ENCODE measurements at places on chromosomes 11 and 22. TPM values are rescaled to one million over a fixed set of nuclear protein-coding genes. Genes with fewer than 3 reads are reported as not detected.

PTPRCAP gene
- total RNA-seq: 1.4 TPM

SLC35F2 gene
- 51.9 TPM for total RNA-seq

SEC14L6 gene
- not detected for total RNA-seq

TENM4 gene
- 9.4 TPM for total RNA-seq

SYNGR1 gene
- 0.70 TPM for total RNA-seq

EHF gene
- total RNA-seq: 29.1 TPM

P4HA3 gene
- total RNA-seq: 1.1 TPM

LUZP2 gene
- not detected for total RNA-seq

CHADL gene
- 3.5 TPM for total RNA-seq

OSM gene
- not detected for total RNA-seq

GUCY1A2 gene
- 0.08 TPM for total RNA-seq

GGTLC3 gene
- total RNA-seq: not detected

SAA4 gene
- not detected for total RNA-seq

TMEM45B gene
- 3.7 TPM for total RNA-seq

OR52I2 gene
- not detected for total RNA-seq

EMID1 gene
- total RNA-seq: not detected

PATL1 gene
- total RNA-seq: 14.8 TPM

SNX32 gene
- total RNA-seq: not detected

TRPM5 gene
- total RNA-seq: not detected

SEZ6L gene
- total RNA-seq: not detected

DDI1 gene
- total RNA-seq: not detected

MPPED2 gene
- not detected for total RNA-seq

NRGN gene
- 0.15 TPM for total RNA-seq

CARD18 gene
- 0.19 TPM for total RNA-seq
